ENCODE measurements at places on chromosomes 12 and 14.
A peak's percentile ranks its signal among the peaks of the same experiment; 100 is the strongest.

GRCh38 chr12:66190519-66191370 is 1.7 kb downstream of the IRAK3 start:
- no peak for DNase-seq

- DNase-seq: peak; percentile 81
These were observed 1.8 kb downstream of the AHNAK2 start for GRCh38 chr14:104976198-104977007.

DNA sequence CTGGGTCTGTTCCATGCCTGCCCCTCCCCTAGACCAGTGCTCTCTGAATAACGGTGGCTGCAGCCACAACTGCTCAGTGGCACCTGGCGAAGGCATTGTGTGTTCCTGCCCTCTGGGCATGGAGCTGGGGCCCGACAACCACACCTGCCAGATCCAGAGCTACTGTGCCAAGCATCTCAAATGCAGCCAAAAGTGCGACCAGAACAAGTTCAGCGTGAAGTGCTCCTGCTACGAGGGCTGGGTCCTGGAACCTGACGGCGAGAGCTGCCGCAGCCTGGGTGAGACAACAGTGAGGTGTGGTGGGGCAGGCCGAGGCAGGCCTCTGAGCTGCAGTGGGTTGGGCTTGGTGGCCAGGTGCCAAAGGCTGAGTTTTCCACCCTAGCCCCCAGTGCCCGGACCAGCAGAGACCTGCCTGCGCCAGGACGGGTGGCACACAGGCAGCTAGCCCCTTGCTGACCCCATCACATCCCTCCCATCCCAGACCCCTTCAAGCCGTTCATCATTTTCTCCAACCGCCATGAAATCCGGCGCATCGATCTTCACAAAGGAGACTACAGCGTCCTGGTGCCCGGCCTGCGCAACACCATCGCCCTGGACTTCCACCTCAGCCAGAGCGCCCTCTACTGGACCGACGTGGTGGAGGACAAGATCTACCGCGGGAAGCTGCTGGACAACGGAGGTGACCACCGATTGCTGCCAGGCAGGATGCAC is 28.2 kb upstream of the LRP1-AS start:
- DNase-seq: peak; percentile 89

- peak; percentile 81 for DNase-seq
These were observed 171.2 kb downstream of the ZFP36L1 start for GRCh38 chr14:68621400-68622365.

GRCh38 chr14:99733211-99733539 is 49.1 kb downstream of the CYP46A1 start:
- DNase-seq: no peak

DNA sequence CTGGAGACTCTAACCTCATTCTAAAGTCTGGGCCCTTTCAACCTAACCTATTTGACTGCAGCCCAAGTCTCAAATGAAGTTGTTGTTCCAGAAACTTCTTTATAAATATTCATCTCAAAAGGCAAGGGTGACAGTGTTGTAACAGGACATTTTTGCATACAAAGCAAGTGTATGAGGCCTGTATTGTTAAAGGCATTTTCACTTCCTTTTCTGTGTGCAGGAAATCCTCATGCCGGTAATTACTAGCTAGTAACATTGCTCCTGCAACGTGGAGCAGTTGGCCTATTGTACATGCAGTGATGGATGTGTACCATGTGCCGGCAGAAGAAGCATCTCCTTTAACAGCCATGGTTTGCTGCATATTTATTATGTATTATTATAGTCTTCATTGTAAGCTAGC is 156.5 kb upstream of the RMST start:
- no peak for DNase-seq

DNA sequence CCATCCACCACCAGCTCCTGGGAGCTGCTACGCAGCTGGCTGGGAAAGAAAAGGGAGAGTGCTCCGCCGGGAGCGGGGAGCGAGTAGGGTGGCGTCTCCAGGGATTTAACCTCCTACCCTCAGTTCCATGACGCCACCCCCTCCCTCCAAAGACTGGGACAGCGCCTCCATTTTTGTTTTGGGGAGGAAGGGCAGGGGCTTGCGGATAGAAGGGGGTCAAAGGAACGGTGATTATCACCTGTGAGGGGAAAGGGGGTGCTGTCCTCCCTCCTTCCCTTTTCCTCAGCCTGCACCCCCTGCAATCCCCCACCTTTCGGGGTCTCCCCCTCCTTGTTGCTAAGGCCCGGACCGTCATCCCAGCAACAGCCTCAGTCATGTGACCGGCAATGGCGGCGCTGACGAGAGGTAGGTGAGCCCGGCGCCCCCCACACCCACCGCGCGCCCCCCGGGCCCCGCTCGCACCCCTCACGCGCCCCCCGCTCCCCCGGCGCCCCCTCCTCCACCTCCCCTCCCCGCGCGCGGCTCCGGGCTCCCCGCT is at the start of gene DTX3:
TSS of gene DTX3 (plus strand) at position 371 of the 538 bp plus-strand sequence. CDS start 1,694 bp downstream, outside the sequence.
- DNase-seq: peak; percentile 73

- no peak for DNase-seq
These were observed 6.2 kb downstream of the CRACR2A start for GRCh38 chr12:3746758-3747157.

DNA sequence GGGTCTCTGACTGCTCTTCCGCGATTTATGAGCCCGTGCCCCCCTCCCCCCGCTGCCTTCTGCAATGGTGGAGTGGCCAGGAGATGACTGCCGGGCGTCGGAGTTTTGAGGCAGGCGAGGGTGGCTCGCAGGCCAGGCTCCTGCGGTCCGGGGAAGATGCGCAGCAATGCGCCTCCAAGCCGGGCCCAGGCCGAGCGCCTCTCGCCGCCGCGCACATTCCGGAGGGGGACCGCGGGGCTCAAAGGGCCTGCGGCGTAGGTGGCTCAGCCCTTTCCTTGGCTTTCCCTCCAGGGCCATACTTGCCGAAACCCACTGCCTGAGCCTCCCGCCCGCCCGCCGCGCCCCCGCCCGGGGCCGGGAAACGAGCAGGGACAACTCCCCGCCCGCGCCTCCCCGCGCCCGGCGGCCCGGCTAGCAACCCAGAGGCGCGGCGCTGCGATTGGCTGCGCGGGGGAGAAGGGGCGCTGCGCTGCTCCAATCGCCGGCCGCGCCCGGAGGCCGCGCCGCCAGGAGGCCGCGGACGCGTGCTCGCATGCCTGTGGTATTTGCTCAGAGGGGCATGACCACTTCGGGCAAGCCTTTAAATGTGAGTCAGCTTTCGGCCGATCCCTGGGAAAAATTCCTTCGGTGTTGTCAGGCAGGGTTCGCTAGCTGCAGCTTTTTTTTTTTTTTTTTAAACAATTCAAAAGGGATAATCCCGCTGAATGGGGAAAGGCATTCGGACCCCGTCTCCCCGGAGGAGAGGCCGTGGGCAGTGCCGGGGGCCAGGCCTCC is 157.9 kb upstream of the PARP11 start:
- peak; percentile 100 for DNase-seq

- DNase-seq: peak; percentile 39
These were observed 1.1 kb downstream of the SAV1 start for GRCh38 chr14:50666772-50667683.

DNA sequence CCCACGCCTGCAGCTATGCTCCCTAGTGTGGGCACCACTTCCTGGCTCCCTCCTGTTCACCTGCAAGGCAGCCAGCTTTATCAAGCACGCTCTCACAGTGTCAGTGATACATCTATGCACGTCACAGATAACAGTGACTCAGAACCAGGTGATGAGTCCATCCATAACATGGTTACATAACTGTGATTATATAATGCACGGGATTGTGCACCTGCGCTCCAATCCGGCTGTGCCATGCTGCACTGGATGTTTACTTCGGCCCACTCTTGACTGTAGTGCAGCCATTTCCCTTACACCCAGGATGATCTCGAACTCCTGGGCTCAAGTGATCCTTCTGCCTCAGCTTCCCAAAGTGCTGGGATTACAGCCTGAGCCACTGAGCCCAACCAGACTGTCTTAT is 38.4 kb upstream of the CEP83 start:
- no peak for DNase-seq

GRCh38 chr12:7433276-7433822 is 10.6 kb downstream of the CD163L1 start:
- DNase-seq: peak; percentile 65

GRCh38 chr14:20799892-20800544 is 2.6 kb downstream of the RNASE1 start:
- no peak for DNase-seq

DNA sequence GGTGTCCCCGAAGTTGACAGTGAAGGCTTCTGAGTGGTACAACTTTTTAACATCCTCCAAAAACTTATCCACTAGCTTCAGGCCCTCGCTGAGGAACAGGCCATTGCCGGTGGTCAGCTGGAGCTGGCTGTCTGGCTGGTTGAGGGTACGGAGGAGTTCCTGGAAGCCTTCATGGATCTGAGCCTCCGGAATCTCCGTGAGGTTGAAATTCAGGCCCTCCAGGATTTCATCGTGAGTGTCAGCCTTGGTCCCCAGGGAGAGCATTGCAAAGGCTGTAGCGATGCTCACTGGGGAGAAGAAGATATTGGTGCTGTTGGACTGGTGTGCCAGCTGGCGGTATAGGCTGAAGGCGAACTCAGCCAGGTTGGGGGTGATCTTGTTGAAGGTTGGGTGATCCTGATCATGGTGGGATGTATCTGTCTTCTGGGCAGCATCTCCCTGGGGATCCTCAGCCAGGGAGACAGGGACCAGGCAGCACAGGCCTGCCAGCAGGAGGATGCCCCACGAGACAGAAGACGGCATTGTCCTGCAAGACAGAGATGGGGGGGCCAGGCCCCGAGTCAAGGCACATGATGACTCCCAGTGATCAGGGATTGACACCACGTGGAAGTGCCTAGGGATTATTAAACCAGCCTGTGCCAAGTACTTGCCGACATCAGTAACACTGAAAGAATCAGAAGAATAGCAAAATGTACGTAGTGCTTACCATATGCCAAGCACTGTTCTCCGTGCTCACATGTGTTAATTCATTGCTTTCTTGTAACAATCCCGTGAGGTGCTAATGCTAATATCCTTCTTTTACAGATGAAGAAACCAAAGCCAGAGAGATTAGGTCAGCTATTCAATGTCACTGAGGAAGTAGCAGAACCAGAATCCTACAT is 5.4 kb downstream of the SERPINA1 start:
- no peak for DNase-seq
